ENCODE measurements at places on chromosomes 6 and 20. TPM values are rescaled to one million over a fixed set of nuclear protein-coding genes. Genes with fewer than 3 reads are reported as not detected.
A peak's percentile ranks its signal among the peaks of the same experiment; 100 is the strongest.

DNA sequence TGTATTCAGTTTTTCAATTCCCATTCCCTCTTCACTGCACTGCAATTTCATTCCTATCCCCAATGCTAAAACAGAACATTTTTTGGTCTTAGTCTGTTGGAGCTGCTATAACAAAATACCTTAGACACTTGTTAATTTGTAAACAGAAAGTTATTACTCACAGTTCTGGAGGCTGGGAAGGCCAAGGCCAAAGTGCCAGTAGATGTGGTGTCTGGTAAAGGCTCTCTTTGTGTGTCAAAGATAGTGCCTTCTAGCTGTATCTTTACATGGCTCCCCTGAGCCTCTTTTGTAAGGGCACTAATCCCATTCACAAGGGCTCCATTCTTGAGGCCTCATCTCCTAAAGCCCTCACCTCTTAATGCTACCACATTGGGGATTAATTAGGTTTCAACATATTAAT is 40.0 kb downstream of the PHIP start:
- DNase-seq = no peak
- no peaks in the 10 kb centered on the region for H3K36me3 ChIP-seq
- no peaks in the 10 kb centered on the region for H3K4me1 ChIP-seq
- no peak overlapping the region for H3K4me3 ChIP-seq
- H3K27me3 ChIP-seq = no peaks in the 10 kb centered on the region

DNA sequence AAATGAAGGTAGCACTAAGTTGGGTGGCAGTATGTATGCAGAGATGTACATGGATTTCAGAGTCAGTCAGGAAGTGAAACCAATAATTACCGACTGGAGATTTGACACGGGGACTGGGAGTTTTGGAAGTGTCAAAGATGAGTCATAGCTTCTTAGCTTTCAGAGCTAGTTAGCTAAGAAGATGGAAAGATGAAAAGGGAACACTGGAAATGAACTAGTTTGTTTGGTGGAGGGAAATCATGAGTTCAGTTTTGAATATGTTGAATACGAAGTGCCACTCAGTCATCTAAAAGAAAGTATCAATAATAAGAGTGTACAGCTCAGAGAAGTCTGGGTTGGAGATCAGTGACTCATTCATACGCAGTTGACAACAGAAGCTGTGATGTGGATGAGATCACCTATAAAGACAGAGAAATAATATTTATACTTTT is 7.5 kb downstream of the ESF1 start:
- no peak for DNase-seq
- no peaks in the 10 kb centered on the region for H3K4me1 ChIP-seq
- no peak overlapping the region for H3K4me3 ChIP-seq
- H3K36me3 ChIP-seq = no peaks in the 10 kb centered on the region
- H3K27me3 ChIP-seq = no peaks in the 10 kb centered on the region

GRCh38 chr20:63042448-63043071 is 35.8 kb upstream of the BHLHE23 start:
- DNase-seq = no peak
- no peak overlapping the region for H3K27ac ChIP-seq
- no peak overlapping the region for H3K4me3 ChIP-seq

- no peak overlapping the region for H3K27ac ChIP-seq
- DNase-seq = no peak
- H3K27me3 ChIP-seq = no peaks in the 10 kb centered on the region
- H3K4me3 ChIP-seq = no peak overlapping the region
These were observed 328.6 kb downstream of the NKAIN2 start for GRCh38 chr6:124132256-124132655.

DNA sequence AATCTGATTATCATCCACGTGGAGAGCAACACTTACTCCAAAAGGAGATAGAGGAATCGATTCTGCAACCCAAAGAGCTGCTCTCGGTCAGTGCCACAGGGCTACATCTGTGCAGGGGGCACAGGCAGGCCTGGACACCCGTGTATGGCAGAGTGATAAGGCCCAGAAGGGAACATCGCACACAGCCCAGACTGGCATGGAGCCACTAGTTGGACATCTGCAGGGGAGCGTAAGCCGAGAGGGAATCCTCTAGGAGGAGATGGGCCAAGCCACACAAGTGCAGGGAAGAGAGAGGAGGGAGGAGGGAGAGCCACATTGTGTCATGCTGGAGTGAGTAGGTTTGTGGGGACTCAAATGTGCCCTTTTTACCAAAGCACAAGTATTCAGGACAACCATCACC is 50.4 kb upstream of the ENTPD6 start:
- H3K27me3 ChIP-seq = no peaks in the 10 kb centered on the region
- H3K4me3 ChIP-seq = no peak overlapping the region
- no peaks in the 10 kb centered on the region for H3K4me1 ChIP-seq
- no peaks in the 10 kb centered on the region for H3K36me3 ChIP-seq
- DNase-seq = no peak

DNA sequence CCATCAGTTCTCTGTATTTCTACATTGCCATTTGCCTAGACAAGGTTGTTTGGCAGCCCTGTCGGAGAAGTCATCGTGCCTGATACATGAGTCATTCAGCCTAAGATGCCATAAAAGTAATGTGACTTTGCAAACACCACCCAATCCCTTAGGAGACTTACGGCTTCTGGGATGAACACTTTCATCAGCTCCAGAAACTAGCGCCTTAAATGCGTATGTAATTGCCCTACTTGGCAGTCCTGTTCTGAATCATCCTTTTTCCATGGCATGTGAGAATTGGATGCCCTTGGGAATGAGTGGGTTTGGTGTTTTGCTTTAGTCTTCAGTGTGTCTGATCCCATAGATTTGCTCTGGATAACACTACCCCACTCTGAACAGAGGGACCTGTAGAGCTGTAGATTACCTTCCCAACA is 158.5 kb downstream of the SASH1 start:
- peak overlapping the region; percentile 58 for H3K27ac ChIP-seq
- H3K4me3 ChIP-seq = no peak overlapping the region
- no peaks in the 10 kb centered on the region for H3K4me1 ChIP-seq
- H3K36me3 ChIP-seq = no peaks in the 10 kb centered on the region
- no peaks in the 10 kb centered on the region for H3K27me3 ChIP-seq

GRCh38 chr20:42274986-42275385 is 656.8 kb upstream of the CHD6 start:
- no peaks in the 10 kb centered on the region for H3K36me3 ChIP-seq
- H3K4me1 ChIP-seq = no peaks in the 10 kb centered on the region
- H3K27me3 ChIP-seq = no peaks in the 10 kb centered on the region
- H3K27ac ChIP-seq = no peak overlapping the region
- H3K4me3 ChIP-seq = no peak overlapping the region

GRCh38 chr6:97427648-97428047 is 144.6 kb upstream of the MMS22L start:
- no peaks in the 10 kb centered on the region for H3K4me1 ChIP-seq
- H3K27ac ChIP-seq = no peak overlapping the region
- DNase-seq = no peak
- no peak overlapping the region for H3K4me3 ChIP-seq
- no peaks in the 10 kb centered on the region for H3K36me3 ChIP-seq

The TINAG gene
- 0.76 TPM for total RNA-seq

The SLC17A2 gene
- 7.7 TPM for total RNA-seq

The HLA-DQA2 gene
- total RNA-seq = not detected

The FAM162B gene
- 8.0 TPM for total RNA-seq

Measured in hepatocyte (in vitro differentiated cells).